GM23338 (cell line): ENCODE measurements at places on chromosomes 12 and 14.

DNA sequence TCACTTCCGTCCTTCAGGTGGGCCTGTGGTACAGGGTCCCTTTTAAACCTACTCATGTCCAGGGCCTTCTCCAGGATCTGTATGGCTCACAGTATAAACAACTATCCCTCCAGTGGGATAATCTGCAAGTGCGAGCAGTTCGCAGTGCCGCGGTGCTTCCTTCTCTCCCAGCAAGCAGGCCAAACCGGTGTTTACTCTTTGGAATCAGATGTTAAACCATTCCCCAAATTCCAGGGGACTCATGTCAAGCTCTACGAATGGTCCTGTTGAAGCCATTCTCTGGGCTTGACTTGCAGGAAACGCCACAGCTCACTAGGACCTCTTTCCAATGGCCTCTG, 59.6 kb downstream of the OR11H12 start:
- DNase-seq = no peak

- no peak for DNase-seq
These were observed 6.5 kb downstream of the PPP1R3E start for GRCh38 chr14:23296012-23296777.

DNA sequence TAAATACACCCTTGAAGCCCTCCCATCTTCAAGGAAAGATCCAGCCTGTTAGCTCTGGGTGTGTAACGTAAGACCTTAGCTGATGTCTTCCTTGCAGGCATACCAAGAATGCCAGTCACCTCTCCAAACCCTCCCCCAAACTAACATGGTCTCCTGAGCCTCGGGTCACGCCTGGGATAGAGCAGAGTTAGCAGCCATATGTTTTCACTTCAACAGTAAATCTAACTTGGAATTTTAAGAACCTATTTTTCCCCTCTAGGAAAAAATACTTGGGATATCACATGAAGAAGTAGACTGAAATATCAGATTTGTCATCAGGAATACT, 27.9 kb downstream of the BCL2L14 start:
- DNase-seq = no peak

DNA sequence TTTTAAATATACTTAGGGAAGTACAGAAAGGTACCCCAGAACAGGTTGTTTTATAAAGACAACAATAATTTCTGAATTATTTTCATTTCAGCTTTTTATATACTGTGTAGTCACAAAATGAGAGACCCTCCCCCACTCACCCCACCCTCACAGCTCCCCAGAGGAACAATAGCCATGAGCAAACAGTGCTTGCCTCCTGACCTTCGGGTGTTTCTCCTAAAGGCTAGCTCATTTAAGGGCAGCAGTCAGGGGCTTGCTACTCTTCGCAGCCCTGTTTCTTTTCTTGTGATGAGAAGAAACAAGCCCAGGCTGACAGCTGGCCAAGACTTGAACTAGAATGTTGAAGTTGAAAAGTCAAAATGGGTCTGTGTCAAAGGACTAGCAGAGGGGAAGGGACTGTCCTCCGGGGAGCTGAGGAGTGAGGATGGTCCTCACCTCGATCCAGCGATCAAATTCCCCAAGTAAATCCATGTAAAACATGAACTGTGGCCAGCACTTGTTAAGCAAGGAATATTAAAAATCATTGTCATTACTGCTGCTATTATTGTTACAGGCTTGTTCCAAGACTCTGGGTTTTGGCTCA, 133.8 kb upstream of the ARHGAP5 start:
- no peak for DNase-seq

GRCh38 chr12:32993404-32993803, 96.8 kb upstream of the PKP2 start:
- DNase-seq = no peak

- no peak for DNase-seq
These were observed 31.7 kb downstream of the TNFAIP2 start for GRCh38 chr14:103155010-103155409.
